Keratinocyte (primary cell): ENCODE measurements at places on chromosomes 4 and X.

DNA sequence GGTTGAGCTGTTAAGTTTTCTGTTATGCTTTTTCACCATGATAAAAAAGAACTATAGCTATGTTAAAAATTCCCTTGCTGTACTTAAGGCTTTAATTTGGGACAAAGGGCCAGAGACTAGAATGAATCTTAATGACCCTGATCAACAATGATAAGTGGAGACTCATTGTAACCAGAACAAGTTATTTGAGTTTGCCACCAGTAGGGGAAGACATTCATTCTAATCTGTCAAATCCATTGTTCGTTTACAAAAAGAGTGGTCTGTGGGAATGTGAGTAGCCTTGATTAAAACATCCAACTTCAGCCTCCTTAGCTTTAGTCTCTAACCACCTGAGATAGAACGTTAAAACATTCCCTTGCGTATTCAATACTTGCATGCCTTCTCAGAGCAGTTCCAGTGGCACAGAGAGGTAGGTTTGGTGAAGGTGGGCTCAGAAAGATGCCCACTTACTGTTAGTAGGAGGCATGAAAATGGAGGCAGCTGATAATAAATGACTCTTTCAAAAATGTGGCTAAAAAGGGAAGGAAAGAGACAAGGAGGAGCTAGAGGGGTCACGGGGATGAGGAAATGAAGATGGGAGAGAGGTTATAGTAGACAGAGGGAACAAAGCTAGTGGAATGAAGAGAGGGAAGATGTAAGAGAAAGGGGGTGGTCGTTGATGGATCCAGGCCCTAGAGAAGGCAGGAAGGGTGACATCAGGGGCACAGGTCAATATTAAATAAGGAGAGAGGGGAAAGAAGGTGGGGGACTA is 66.2 kb downstream of the EGF start:
- no peak for DNase-seq

DNA sequence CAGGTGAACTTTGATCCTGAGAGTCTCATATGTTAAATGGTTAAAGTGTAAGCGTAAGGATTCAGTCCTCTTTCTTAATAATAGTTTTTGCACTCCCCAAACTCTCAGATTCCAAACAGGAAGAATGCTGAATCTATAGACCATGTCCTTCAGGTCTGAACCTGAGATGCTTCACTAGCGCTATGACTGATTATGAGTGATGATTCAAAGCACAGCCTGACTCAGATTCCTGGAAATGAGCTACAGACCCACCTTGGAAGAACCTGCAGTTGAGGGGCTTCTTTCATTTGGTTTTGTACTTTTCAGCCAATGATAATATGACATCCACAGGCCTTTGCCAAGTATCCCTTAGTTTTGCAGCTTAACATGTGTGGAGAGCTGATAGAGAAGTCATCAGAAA is 1.4 kb downstream of the EDNRA start:
- DNase-seq, result no peak

GRCh38 chr4:28942631-28943030 is 1777.5 kb upstream of the PCDH7 start:
- DNase-seq, result no peak

DNA sequence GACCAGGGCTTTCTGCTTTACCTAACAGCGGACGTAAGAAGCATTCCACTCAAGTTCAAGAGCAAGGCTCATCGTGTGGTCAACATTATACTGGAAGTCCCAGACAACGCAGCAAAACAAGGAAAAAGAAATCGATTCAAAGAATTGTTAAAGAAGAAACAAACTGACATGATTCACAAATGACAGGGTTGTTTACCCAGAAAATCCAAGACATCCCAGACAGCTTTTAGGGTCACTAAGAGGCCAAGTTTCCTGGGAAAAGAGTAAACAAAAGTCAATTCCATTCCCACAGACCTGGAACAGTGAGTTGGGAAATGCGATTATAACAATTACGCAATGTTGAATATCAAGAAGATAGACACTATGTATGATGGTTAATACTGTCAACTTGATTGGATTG is 21.5 kb upstream of the HTRA3 start:
- DNase-seq, result no peak

GRCh38 chr4:40423735-40424134 is 88.6 kb downstream of the CHRNA9 start:
- no peak for DNase-seq

DNA sequence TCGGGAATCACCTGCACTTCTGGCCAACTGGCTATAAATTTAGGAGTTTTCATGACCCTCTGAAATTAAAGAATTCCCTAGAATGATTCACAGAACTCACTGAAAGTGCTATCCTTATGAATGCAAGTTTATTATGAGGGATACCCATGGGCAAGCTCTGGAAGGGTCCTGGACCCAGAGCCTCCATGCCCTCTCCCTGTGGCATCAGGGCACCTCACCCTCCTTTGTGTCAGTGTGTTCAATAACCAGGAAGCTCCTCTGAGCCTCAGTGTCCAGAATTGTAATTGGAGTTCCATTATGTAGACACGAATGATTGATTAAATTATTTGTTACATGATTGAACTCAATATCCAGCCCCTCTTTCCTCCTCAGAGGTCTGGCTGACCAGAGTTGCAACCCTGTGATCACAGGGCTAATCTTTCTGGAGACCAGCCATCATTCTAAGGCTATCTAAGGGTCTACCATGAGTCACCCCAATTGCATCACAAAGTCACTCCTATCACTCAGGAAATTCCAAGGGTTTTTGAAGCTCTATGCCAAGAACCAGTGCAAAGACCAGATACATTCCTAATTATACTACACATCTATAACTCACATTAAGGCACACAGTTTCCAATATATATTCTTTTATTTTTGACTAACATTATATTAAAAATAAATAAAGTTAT is 8.9 kb downstream of the ANXA3 start:
- no peak for DNase-seq

- no peak for DNase-seq
These were observed 293.5 kb upstream of the FAT1 start for GRCh38 chr4:187017147-187017546.
